ENCODE measurements at places on chromosomes 3 and 15.

DNA sequence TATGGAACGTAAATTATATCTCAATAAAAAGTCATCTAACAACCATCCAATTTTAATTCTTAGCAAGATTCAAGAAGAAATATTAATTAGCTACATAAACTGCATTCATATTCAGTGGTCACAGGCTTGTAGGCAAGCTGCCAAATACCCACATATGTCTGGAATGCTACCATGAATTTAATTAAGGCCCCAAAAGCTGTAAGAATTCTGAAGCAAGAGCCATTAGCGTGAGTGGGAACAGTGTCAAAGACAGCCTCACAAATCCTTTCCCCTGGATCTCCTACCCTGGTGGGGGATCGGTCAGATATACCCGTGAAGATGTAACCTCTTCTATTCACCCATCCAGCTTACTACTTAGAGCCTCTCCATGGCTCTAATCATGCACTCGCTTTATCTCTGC lies 40.0 kb downstream of the ATG7 start:
- no peak for DNase-seq

DNA sequence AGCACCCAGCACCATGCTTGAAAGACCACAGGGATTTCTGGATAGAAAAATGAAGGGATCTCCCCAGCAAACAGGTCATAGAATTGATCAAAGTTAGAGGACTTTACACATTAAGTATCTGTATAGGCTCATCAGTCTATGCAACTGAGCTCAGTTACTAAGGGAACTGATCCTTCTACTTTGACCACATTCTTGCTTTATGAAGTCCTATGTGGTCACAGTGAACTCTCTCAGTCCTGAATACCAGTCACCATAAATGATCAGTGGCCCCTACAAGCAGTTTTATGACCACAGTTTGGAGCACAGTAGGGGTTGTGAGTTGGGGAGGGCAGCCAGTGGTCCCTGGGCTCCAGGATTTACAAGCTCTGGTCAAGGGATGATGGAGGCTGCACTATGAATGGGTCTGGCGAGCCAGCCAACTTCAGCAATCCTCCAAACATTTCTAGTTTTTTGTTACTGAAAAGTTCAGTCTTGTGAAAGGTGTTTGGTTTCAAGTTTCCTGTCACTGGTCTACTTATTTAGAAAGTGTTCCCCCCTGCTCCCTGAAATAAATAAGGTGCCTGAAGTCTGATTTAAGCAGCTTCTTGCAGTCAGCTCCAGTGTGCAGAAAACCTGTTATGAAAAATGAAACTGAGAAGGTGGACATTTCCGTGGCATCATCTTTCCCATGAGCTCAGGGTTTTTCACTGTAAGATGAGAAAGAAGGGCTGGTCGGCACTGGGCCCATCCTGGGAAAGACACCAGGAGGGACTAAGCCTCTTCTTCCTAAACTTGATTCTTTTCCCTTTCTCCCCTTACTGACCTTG lies 75.5 kb downstream of the DAPK2 start:
- no peak for DNase-seq

GRCh38 chr3:115713284-115713683 lies 90.0 kb downstream of the GAP43 start:
- peak; percentile 52 for DNase-seq

DNA sequence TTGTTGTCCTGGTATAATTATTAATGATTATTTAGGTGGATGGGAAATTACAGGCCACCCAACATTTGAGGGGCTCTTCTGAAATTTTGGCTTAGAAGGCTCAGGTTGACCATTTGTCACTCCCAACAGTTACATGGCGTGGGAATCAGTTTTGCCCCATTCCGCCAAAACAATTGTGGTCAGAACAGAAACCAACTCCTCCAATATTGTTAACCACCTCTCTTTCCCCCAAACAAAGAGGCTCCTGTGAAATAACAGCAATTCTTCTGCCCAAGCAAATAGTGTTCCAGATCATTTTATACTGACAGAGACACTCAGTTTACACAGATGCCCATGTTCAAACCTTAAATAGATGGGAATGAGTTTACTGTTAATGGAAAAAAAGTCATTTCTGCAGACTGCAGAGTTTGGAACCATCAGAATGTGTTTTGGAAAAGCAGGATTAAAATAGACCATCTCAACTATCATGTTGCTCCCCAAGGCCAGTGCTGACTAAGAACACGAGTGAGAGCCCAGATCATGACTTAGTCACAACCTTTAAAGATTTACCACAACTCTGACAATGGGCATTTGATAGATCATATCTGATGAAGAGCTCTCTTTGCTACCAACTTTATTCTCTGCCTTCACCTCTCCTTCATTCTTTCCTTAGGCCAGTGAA lies 102.1 kb downstream of the DUT start:
- DNase-seq, result no peak

Data from right forelimb (tissue), 1 donor.